ENCODE measurements at places on chromosomes 11 and 22.

GRCh38 chr11:67299471-67300191, 3.7 kb upstream of the SSH3 start:
- no peak for DNase-seq

DNA sequence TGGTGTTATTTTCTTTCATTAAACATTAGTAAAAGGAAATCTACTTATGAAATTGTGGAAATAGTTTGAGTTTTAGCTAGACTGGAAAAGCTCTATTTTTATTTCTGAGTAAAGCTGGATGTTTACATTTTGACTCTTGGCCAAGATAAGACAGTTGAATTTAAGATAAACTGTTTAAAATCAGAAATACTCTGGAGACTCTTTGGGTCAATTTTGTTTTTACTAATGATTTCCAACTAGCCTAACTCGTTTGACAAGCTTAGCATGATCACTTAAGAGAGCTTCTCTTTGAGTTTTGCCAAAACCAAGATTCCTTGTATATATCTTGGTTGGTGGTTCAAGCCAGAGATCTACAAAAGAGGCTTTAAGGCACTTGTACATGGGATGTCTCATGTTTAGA, 724.8 kb upstream of the LUZP2 start:
- no peak for DNase-seq

DNA sequence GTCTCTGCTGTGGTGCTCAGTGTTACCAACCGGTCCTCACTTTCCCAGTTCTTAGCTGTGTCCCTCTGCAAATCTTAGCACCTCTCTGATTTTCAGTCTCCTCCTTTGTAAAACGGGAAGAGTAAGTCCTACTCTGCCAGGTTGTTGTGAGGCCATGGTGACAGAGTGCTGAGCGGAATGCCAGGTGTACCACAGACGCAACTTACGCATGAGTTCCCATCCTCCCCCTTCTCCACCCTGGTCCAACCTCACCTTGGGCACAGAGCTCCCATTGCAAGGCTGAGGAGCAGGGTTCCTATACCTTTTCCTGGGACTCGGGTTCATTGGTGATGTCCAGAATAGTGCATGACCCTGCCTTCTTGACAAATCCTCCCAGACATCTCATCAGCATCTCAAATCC, 7.3 kb upstream of the DDB2 start:
- DNase-seq: no peak

GRCh38 chr11:115244758-115245157, 259.5 kb downstream of the CADM1 start:
- DNase-seq: no peak

GRCh38 chr11:60908803-60909202, 2.4 kb upstream of the PRPF19 start:
- DNase-seq: no peak

- no peak for DNase-seq
These were observed 20.2 kb downstream of the GAB4 start for GRCh38 chr22:16987822-16988221.

DNA sequence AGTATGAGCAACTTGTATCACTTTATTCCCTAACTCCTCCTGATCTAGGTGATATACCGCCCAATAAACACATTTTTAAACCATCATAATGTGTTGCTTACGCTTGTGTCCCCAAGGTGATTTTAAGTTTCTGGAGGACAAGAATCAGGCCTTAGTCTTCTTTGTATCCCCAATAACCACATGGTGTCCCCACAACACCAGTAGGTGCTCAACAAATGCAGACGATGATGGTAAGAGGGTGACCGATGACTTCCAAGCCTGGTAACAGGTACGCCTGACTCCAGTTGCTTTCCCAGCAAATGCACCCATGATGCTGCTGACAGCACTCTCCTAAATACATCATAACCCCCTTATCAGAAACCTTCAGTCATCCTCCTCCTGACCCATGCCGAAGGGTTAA, 64.2 kb downstream of the EFCAB6 start:
- DNase-seq: no peak

GRCh38 chr22:24337894-24338645, 67.4 kb downstream of the SPECC1L start:
- no peak for DNase-seq

DNA sequence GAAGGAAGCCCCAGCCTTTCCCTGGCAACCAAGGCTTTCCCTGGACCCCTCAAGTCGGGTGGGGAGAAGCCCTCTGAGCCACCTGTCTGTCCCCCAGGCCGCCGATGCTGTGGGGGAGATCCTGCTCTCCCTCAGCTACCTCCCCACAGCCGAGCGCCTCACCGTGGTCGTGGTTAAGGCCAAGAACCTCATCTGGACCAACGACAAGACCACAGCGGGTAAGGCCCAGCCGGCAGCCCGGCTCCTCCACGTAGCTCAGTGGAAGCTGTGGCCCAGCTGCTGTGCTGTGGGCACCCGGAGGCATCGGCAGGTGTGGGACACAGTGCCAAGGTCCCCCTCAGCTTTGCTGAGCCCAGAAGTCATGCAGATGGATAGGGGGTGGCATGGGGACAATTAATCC, 12.2 kb upstream of the RHOD start:
- no peak for DNase-seq

DNA sequence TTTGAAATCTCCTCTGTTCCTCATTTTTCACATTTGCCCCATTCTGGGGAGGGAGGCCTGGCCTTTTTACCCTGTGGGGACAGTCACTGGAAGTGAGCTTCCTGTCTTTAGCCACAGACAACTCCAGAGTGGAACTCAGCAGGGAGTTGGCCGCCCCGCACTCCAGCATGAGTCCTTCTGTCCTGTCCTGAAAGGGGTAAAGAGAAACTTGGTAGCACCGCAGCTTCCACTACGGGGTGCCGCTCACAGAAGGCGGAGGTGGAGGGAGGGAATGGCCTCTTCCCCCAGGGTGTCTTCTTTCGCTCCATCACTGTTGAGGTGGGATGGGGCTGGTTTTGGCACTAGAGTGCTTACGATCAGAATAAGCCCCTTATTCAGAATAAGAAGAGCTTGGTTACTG, 132.2 kb downstream of the ST3GAL4 start:
- no peak for DNase-seq

- no peak for DNase-seq
These were observed 90.4 kb downstream of the RBFOX2 start for GRCh38 chr22:35938226-35938625.

DNA sequence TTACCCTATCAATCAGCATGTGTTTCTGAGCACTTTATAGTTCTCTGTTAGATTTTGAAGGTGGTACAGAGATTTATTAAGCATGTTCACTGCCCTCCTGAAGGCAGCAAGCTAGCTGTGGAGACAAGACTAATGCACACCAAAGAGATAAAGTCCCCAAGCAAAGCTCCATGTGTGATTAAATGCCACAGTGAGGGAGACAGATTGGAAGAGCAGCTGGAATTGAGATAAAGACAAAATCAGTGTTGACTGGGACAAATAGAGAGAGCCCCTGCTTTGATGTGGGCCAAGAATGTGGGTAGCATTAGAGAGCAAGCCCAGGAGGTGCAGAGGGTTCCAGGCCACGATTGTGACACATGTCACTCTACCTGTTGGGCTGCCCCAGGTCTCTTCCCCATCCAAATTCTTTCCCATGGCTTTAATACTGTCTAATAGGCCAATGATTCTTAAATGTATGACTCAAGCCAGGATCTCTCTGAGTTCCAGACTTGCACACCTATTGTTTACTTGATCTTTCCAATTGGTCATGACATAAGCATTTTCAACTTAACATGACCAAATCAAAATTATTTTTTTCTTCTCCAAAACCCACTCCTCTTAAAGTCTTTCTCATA, 60.1 kb upstream of the ZC3H12C start:
- no peak for DNase-seq

GRCh38 chr22:45977551-45978274, 751 bp upstream of the WNT7B start:
- DNase-seq: no peak

DNA sequence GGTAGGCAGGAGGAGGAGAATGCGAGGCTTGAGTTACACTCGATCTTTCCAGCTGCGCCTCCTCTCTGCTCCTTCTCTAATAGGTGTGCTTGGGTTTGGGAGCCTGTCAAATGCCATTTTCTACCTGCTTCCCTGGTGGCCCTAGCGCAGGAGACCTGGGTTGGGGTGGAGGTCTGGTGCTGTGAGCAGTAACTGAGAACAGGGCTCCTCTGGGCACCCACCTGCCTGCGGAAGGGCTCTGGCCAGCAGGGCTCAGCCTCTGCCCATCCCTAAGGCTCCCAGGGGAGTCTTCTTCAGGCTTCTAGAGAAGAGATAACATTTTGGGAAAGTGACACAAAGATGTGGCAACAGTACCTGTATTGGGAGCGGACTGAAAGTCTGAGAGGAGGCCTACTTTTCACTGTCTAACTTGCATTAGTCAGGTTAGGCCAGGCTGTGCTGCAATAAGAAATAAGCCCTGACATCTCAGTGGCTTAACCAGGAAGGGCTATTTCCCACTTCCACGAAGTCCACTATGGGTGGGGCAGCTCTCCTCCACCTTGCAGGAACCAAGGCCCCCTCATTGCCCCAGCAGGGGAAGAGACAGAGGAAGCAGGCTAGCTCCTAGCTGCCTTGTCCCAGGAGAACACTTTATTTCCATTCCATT, 7.7 kb upstream of the LTO1 start:
- DNase-seq: no peak

DNA sequence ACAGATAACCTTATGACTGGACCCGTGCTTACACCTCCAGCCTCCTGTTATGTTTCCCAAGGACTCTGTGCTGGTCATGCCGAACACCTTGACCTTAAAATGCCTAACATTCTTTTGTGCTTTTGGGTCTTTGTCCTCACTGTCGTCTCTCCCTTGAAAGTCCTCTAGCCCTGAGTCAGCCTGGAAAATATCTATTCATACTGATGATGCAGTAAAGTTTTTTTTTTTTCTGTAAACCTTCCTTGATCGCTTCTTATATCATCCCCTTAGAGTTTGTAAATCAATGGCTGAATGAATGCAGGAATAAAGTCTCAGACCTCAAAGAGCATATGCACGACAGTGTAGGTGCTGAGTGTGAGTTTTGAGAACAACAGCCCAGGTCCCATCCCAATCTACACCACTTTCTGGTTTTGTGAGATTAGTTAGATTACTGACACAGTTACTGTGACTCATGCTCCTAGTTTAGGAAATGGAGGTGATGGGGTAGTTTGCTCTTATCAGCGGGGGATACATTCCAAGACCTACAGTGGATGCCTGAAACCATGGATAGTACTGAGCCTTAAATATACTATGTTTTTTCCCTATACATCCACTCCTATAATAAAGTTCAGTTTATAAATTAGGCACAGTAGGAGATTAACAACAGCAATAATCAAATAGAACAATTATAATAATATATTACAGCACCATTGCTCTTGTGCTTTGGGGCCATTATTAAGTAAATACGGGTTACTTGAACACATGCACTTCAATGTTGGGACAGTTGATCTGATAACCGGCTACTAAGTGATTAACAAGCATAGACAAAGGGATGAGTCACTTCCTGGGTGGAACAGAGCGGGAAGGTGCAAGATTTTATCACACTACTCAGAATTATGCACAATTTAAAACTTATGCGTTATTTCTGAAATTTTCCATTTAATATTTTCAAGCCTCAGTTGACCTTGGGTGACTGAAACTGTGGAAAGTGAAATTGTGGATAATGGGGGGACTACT, 8.6 kb downstream of the TCN1 start:
- no peak for DNase-seq

DNA sequence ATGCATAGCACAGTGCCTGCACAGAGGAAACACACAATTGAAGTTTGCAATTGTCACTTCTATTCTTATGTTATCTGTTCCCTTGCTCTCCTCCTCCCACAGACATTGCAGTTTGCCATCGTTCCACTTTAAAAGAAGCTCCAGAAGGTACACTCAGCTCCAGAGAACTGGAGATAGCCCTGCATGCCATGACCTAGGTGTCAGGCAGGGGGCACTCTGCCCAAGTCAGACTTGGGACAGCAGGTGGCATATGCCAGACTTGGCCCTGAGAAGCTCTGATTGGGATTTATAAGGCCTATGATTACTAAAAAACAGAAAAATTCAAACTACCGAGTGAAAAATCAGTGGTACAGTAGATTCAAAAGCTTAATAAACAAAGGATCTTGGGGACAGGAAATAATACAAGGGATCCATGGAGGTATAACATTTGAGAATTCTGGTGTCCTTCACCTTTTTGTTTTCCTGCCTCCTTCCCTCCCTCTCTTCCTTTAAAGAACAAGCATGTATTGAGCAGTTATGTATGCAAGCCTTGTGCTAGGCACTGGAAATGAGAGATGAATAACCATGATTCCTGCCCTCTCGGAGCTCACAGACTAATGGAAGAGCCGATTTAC, 40.0 kb downstream of the TENM4 start:
- no peak for DNase-seq

GRCh38 chr11:115642660-115643059, 138.4 kb upstream of the CADM1 start:
- DNase-seq: no peak

- DNase-seq: no peak
These were observed 4.5 kb downstream of the RIN1 start for GRCh38 chr11:66331542-66332370.

GRCh38 chr22:48755059-48755949, 1072.4 kb downstream of the BRD1 start:
- peak; percentile 24 for DNase-seq

DNA sequence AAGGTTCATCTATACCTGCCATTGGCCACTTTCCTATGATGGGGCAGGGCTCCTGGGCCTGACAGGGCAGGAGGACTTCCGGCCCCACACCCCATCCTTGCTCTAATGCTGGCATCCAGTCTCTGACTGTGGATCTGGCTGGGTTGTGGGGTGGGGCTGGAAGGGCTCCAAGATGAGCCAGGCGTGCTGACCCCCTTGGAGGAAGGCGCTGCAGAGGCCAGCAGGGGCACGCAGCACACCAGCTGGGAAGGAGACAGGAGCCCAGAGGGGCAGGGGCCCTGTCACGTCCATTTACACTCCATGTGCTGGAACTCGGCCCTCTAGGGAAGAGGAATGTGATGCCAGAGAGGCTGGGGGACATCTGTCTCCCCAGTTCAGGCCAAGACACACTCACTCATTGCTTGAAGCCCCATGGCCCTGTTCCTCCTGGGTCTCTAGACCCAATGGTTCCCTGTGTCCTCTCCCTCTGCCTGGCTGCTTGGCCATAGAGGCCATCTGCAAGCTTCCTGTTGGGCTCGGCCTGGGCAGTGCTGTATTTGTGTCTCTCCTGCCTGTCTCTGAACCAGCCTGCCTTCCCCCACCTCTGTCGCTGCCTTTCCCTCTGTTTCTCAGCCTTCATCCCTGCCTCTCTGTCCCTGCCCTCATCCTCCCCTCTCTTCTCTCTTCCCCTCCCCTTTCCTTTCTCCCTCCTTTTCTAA, 67.5 kb upstream of the NECTIN1 start:
- no peak for DNase-seq

- no peak for DNase-seq
These were observed 40.2 kb downstream of the CELF1 start for GRCh38 chr11:47512701-47513100.
